ENCODE measurements at places on chromosomes 7 and 10.
A peak's percentile ranks its signal among the peaks of the same experiment; 100 is the strongest.

DNA sequence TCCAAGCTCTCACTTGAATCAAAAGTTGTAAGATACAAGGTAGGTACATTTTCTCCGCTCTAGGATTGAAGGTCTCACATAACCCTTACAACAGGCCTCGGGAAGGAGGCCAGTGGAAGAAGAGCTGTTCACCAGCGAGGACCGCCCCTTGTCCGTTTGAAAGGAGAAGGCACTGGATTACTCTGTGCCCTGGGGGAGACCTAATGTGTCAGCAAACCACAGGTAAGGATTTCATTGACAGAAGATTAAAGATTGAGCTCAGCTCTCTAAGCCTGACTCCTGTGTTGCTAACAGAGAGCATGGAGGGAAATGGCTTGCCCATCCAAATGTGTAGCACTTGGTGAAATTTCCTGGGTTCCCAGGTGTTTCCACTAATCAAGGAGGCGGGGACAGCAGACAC lies 81.2 kb downstream of the SLC16A9 start:
- DNase-seq: no peak

GRCh38 chr7:22601812-22602565 lies 102.0 kb upstream of the STEAP1B start:
- peak; percentile 78 for DNase-seq

GRCh38 chr7:38558761-38559345 lies 72.3 kb downstream of the AMPH start:
- DNase-seq: no peak

GRCh38 chr7:96328016-96328415 lies 6.1 kb upstream of the SLC25A13 start:
- DNase-seq: no peak

- no peak for DNase-seq
Measured at GRCh38 chr10:75932921-75933320, 501.5 kb downstream of the LRMDA start.

GRCh38 chr7:156845379-156846101 lies 47.4 kb downstream of the LMBR1 start:
- no peak for DNase-seq

GRCh38 chr7:13104128-13104527 lies 416.7 kb downstream of the ARL4A start:
- DNase-seq: no peak

GRCh38 chr7:71601851-71602250 lies 469.9 kb downstream of the GALNT17 start:
- DNase-seq: peak; percentile 60

- peak; percentile 46 for DNase-seq
Measured at GRCh38 chr10:90846746-90847145, 11.1 kb downstream of the HTR7 start.

- no peak for DNase-seq
Measured at GRCh38 chr10:115606086-115606485, 512.9 kb downstream of the ATRNL1 start.

GRCh38 chr10:42477170-42477569 lies 161.2 kb downstream of the ZNF33B start:
- DNase-seq: no peak

DNA sequence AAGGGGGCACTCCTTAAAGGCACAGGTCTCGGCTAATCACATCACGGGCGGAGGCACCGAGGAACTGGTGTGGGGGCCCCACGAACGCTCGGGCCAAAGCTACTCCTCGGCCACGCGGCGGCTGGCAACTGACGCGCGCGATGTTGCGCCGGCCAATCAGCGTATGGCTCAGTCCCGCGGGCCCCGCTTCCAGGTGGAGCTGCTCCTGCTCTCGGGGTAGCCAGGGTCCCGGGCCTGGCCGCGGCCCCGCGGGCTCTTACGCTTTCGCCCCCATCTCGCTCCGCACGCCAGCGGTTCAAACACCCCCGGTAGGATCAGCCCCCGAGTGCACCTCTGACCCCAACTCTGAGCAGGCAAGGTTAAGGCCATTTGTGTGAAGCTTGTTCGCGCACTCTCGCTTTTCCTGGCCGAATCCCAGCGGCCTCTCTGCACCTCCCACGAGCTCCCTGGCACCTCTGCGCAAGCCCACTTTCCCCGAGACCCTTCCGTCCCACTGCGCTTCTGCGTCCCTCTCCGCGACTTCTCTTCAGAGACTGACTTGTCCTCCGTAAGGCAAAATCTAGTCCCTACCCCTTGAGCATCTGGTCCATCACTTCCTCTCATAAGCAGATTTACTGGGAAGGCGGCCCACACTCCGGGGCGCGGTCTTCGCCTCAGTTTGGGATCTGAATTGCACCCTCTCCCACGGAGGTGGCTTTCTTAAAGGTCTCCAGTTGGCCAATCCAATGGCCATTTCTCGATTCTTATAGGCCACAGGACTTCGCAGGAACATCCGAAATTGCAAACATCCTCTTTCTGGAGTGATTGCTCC lies 200.9 kb upstream of the TBX20 start:
- no peak for DNase-seq

DNA sequence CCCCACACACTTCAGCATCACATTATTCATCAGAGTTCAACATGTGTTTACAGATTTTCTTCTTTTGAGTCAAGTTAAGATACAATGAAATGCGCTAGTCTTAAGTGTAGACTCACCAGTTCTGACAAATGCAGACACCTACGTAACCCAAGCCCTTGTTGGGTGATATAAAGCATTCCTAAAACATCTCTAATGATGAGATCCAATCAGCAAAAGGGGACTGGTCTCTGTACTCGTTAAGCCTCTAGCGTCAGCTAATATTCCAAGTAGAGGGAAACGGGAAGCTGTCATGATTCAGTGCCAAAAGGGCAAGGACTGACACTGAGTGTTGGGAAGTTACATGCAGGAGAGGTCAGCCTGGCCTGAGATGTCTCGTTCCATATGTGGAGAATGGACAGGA lies 38.7 kb upstream of the TRIL start:
- DNase-seq: no peak

GRCh38 chr10:71940752-71941151 lies 23.4 kb upstream of the CHST3 start:
- DNase-seq: no peak

DNA sequence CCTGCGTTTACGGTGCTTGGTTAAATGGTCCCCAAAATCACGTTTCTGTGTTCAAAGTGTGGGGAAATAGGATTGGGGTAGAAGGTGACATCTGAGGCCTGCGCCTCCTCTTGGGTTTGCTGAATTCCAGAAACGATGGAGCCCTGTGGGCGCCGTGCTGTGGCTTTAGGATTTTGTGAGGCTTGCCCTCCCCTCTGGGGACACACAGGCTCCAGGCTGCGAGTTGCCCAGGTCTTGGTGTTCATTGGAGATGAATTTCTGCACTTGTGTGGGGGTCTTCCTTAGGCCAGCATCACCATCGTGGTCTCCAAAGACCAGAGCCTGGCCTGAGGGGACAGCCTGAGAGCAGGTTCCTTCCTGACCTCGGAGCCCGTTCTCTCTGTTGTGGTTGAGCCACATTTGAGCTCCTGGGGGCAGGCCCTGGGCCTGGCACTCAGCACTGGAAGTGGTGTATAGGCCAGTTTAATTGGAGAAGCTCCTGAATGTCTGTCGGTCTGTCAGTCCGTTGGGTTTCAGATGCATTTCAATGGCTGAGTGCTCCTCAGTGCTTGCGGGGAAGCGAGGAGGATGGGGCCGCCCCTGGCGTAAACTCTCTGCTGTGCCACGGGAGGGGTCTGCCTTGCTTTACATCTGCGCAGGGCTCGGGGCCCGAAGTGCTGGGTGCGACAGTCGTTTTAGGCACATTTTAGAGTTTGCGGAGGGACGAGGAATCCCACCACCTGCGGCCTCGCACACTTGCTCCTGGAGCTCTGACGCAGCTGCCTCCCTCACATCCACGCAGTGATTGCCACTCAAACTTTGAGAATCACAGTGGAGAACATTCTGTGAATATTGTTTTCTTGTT lies 71.7 kb downstream of the DNAJB6 start:
- no peak for DNase-seq

GRCh38 chr7:93723424-93724124 lies 149.1 kb upstream of the CALCR start:
- no peak for DNase-seq

GRCh38 chr10:11046776-11047160 lies 29.1 kb downstream of the CELF2 start:
- DNase-seq: peak; percentile 21

DNA sequence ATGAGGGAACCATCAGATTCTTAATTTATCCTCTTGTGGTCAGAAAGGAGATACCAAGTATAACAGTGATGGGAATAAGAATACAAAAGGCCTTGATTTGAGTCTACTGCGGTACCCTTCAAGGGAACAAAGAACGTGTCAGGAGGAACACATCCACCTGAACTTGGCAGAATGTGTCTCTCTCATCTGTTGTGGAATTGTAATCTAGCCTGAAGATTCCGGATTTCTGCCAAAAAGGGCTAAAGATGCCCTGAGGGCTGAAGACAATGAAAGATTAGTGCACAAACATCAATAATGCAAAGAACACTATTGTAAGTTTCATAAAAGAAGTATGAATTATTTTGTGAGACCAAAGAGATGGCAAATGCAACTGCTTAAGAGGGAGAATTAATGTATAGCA lies 134.8 kb downstream of the RELN start:
- no peak for DNase-seq

DNA sequence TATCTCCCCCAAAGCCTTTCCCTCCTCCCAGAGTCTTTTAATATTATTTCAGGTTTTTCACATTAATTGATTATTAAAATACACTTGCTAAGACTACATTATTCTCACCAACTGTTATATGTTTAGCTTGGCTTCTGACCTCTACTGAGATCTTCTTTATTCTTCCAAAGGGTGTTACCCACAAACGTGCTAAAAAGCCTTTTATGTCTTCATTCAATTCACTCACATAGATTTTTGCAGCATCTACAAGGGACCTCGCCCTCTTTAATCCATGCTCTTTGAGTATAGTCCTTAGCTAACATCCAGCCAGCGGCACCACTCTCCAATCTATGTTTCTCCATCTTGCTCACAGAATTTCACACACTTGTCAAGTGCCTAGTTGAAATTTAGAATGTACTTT lies 115.9 kb downstream of the HIPK2 start:
- no peak for DNase-seq

DNA sequence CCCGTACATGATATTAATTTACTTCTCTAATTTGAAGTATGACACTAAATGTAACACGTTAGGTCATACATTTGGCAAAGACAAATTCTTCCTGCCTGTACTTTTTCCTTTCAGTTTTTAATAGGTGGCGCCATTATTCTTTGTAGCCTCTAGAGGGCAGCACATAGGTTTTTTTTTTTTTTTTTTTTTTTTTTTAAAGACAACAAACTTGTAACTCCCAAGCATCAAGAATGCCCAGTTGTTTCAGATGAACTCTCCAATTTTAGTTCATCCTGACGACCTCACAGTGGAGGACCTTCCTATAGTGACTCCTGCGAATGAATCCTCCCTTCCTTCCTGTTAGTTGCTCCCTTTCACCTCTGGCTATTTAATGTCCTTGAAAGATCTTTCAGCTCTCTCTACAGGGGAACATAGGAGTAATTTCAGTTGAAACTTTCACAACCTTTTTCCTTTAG lies 139.3 kb upstream of the HDAC9 start:
- DNase-seq: peak; percentile 40

GRCh38 chr10:91105269-91105668 lies 115.2 kb upstream of the PCGF5 start:
- no peak for DNase-seq

DNA sequence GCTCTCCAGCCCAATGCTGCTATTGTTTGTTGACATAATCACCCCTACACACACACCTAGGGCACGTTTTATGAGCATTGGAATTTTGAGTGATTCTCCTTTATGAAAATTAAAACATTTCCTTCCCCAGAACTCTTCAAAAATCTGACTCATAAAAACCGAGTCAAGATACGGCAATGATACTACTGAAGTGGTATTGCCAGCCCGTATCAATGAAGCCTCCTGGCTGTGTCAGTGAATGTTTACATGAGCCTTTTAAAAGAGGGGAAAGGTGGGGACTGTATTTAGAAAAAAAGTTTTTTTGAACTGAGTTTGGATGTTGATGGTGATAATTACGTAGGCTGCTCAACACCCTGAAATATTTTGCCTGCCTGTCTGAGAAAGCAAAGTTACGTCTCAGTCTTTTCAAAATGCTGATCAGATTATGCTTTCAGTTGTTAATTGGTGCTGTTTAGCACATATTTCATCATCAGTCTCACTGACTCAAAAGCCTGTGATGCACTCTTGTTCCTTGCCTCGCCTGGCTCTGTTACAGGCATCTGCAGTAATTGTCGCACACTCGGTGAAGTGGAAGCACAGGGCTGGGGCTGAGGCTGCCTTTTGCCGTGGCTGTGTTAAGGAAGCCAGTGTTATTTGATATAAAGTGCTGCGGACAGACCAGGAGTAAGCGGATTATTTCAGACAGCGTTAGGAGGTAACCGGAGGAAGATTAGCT lies 157.4 kb upstream of the TCF7L2 start:
- DNase-seq: peak; percentile 82

GRCh38 chr7:23892019-23892418 lies 182.0 kb downstream of the STK31 start:
- no peak for DNase-seq

DNA sequence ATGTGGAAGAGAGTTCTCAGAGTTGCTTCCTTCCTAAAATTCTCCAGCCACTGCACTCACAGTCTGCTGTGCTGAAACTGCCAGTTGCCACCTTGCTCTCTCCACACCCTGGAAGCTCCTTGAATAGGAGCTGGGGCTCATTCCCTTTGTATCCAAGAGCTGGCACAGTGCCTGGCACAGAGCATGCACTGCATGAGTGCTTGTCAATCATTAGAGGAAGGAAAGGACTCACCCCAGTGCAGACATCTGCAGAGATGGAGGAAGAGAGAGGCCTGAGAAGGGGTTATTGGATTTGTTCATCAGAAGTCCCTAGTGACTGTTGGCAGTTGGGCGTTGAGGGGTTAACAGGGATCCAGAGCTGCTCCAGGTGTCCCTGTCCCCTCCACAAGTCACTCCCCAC lies 41.7 kb upstream of the DUSP5 start:
- no peak for DNase-seq

GRCh38 chr10:2948127-2948854 lies 119.1 kb upstream of the PFKP start:
- no peak for DNase-seq

DNA sequence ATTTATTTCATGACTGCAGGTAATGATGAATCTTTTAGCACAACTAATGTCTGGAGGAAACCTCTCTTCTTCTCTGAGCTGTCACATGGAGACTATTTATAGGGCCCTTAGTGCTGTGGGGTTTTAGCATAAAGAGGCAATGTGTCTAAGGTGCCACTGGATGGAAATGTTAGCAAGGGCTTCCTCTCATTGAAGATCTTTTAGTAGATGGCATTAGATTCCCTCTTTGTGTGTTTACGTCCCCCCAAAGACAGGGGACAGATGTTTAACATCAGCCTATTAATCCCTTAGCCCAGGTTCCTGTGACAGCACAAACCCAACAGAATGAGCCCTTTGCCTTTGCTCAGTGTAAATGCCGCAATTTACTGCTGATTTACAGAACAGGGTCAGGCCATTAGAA lies 208.6 kb downstream of the SKAP2 start:
- no peak for DNase-seq
